Natural killer cell (primary cell): ENCODE measurements at places on chromosomes 7 and 10. TPM values are rescaled to one million over a fixed set of nuclear protein-coding genes. Genes with fewer than 3 reads are reported as not detected.

- H3K36me3 ChIP-seq: no peaks in the 10 kb centered on the region
- no peak for DNase-seq
- H3K4me3 ChIP-seq: no peak overlapping the region
These were observed 112.0 kb downstream of the GRK5 start for GRCh38 chr10:119319161-119319919.

Gene SKIDA1
- total RNA-seq: not detected

Gene ICA1
- 1.9 TPM for total RNA-seq

- no peaks in the 10 kb centered on the region for H3K36me3 ChIP-seq
- H3K27ac ChIP-seq: no peak overlapping the region
- no peak overlapping the region for H3K4me3 ChIP-seq
- DNase-seq: peak; percentile 48
- H3K4me1 ChIP-seq: peaks cover 8% of the 10 kb centered on the region
These were observed 3.3 kb downstream of the MAPK8 start for GRCh38 chr10:48309711-48310226.

Gene ATRNL1
- not detected for total RNA-seq

- peak; percentile 20 for DNase-seq
- no peak overlapping the region for H3K27ac ChIP-seq
- peaks cover 8% of the 10 kb centered on the region for H3K4me1 ChIP-seq
These were observed 26.2 kb downstream of the TMEM168 start for GRCh38 chr7:112763996-112764395.

- H3K4me1 ChIP-seq: no peaks in the 10 kb centered on the region
- no peak overlapping the region for H3K27ac ChIP-seq
- H3K36me3 ChIP-seq: no peaks in the 10 kb centered on the region
- DNase-seq: no peak
- H3K27me3 ChIP-seq: no peaks in the 10 kb centered on the region
These were observed 285.5 kb upstream of the TAC1 start for GRCh38 chr7:97446361-97446760.

Gene ASZ1
- total RNA-seq: not detected

DNA sequence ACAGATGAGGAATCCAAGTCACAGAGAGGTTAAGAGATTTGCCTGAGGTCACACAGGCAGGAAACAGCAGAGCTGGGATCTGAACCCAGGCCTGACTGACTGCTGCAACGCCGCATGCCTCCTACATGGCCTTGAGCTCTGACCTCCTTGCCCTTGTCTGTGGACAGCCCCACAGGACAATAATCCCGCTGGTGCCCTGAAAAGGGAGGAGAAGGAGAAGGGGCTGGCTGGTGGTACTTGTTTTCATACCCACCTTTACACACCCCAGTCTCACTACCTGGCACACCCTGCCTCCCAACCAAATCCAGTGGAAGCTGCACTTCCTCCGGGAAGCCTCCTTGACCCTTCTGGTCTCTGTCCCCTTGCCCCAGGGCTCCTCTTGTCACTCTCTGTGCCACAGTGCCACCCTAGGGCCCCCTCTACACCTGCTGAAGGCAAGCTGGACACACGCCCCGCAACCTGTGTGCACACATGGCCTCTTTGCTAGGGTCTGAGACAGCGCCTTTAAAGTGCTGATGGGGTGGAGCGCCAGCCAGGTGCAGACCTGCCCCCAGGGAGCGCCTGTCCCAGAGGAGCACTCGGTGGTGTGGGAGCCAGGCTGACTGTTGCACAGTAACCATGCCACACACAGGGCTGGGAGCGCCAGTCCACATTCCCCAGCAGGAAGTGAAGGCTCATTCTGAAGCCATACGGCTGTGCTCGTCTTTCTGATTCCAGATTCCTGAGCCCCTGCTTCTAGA, 38.6 kb downstream of the ZCCHC24 start:
- H3K27me3 ChIP-seq: no peaks in the 10 kb centered on the region
- peaks cover 10% of the 10 kb centered on the region for H3K4me1 ChIP-seq
- no peaks in the 10 kb centered on the region for H3K36me3 ChIP-seq
- H3K27ac ChIP-seq: no peak overlapping the region
- DNase-seq: no peak

- H3K36me3 ChIP-seq: no peaks in the 10 kb centered on the region
- H3K27me3 ChIP-seq: peaks cover 24% of the 10 kb centered on the region
- DNase-seq: no peak
- H3K4me1 ChIP-seq: peaks cover 9% of the 10 kb centered on the region
- H3K4me3 ChIP-seq: no peak overlapping the region
These were observed 8.3 kb upstream of the KAZALD1 start for GRCh38 chr10:101053516-101053915.

GRCh38 chr10:78049851-78050250, 16.2 kb downstream of the RPS24 start:
- H3K4me3 ChIP-seq: no peak overlapping the region
- peaks cover 8% of the 10 kb centered on the region for H3K4me1 ChIP-seq
- H3K27me3 ChIP-seq: no peaks in the 10 kb centered on the region
- no peak for DNase-seq
- H3K36me3 ChIP-seq: no peaks in the 10 kb centered on the region
- H3K27ac ChIP-seq: no peak overlapping the region
